ENCODE measurements at places on chromosomes 1 and 21. TPM values are rescaled to one million over a fixed set of nuclear protein-coding genes. Genes with fewer than 3 reads are reported as not detected.

Gene BRDT
- not detected for total RNA-seq

Gene S100A7A
- total RNA-seq: not detected

Gene SEMA4A
- total RNA-seq: 1.8 TPM

Gene SMYD2
- 20.5 TPM for total RNA-seq

Gene TTC22
- not detected for total RNA-seq

Gene PTPN7
- not detected for total RNA-seq

Gene CAMSAP2
- 28.2 TPM for total RNA-seq

Gene LAMB3
- 0.19 TPM for total RNA-seq

DNA sequence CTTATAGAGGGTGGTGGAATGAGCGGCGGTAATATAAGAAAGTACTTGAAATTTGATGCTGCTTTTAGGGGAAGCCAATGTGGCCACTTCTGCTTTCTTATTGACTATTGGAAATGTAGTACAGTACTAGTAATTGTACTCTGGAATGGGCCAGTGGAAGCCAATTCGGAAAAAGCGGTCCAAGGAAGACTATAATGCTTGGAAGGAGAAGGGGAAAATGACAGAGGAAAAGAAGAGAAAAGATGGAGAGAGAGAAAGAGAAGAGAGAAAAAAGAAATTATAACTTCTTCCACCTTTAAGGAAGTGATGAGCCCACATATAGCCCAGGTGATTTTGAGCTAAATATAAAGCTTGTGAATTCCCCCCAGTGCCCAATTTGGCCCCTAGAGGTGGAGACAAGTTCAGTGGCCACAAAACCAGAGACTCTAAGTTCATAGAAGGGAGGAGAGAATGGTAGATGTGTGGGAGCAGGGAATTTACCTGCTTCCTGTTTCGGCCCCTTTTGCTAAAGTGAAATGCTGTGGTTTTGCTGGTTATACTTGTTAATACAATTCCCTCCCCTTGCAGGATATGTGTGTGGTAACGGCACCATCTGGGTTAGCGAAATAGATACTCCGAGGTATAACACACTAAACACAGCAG lies 35.7 kb upstream of the DUSP10 start:
- H3K36me3 ChIP-seq: no peaks in the 10 kb centered on the region
- H3K4me3 ChIP-seq: no peak overlapping the region
- DNase-seq: no peak
- H3K27ac ChIP-seq: no peak overlapping the region

- no peaks in the 10 kb centered on the region for H3K36me3 ChIP-seq
- H3K4me3 ChIP-seq: no peak overlapping the region
- peaks cover 41% of the 10 kb centered on the region for H3K4me1 ChIP-seq
- peaks cover 51% of the 10 kb centered on the region for H3K27me3 ChIP-seq
- H3K27ac ChIP-seq: no peak overlapping the region
Measured at GRCh38 chr1:172360511-172360910, 60.0 kb upstream of the C1orf105 start.

DNA sequence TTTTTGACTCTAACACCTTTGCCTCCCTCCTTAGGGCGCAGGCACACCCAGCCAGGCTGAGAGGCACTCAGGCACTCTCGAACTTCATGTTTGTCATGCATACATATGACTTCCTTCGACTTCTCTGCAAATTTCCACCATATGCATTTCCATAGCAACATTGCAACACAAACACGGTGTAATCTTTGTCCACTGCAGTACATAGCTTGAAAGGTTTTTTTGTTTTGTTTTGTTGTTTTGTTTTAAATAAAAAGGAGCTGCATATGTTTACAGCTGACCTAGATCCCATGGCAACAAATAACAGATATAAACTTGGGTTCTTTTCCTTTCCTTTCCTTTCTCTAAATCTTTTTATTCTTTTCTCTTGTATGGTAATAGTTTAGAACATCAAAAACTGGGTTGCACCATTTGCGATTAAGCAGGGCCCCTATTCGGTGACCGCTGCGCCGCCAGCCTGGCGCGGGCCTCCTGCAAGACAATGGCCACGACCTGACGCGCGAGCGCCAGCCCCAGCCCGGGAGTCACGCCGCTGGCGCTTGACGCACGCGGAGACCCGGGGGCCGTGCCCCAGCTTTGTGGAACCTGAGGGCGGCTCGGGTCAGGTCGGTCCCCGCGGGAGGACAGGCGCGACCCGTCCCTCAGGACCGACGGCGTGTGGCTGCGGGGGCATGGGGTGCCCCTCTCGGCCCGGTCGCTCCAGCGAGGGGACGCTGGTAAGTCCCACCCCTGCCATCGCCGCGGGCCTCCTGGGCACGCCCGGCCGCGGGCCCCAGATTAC lies 35.2 kb downstream of the CCN1 start:
- no peak overlapping the region for H3K4me3 ChIP-seq
- H3K27ac ChIP-seq: no peak overlapping the region
- H3K36me3 ChIP-seq: no peaks in the 10 kb centered on the region
- no peaks in the 10 kb centered on the region for H3K4me1 ChIP-seq

GRCh38 chr1:55827350-55827749 lies 612.2 kb upstream of the USP24 start:
- no peak overlapping the region for H3K4me3 ChIP-seq
- H3K4me1 ChIP-seq: no peaks in the 10 kb centered on the region
- DNase-seq: no peak
- H3K27ac ChIP-seq: no peak overlapping the region

GRCh38 chr1:21022279-21023040 lies 154.2 kb downstream of the EIF4G3 start:
- H3K27me3 ChIP-seq: no peaks in the 10 kb centered on the region
- H3K4me3 ChIP-seq: no peak overlapping the region
- DNase-seq: no peak

DNA sequence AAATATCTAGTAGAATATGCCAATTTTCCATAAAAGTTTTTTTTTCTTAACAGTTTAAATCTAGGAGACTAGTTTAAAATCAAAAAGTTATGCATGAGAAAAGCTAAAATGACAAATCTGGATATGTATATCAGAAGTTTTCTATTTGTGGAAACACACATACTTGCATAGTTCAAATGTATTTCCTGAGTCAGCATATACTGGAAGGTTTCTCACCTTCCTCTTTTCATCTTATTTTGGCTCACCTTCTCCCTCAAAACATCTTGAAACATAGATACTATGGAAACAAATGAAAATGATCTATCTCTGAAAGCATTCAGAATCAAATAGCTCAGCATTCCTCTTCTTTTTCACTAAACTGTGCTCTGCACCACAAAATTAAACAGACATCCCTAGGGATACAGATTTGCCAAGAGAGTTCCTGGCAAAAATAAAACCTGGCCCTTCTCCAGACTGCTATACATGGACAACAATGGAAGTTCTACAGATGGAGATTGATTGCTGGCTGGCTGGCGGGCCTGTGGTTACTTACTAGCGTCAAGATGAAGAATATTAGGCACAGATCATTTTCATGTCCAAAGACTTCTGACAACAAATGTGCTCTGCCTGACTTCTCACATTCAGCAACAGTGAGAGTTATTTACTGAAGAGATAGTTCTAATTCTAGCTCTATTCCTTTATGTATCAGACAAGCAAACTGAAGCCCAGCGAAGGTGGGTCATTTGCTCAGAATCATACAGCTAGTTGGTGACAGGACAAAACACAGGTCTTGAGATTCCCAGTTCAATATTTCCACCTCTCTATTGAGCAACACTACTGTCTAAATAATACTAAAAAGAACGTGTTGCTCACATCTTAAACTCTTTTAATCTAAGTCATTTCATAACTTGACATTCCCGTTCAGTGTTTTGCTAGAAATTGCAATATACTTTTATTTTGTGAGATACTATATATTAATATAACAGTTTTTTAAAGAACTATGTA lies 26.6 kb downstream of the DIPK1A start:
- no peak for DNase-seq
- H3K36me3 ChIP-seq: no peaks in the 10 kb centered on the region
- H3K4me3 ChIP-seq: no peak overlapping the region
- H3K27ac ChIP-seq: no peak overlapping the region
- H3K27me3 ChIP-seq: no peaks in the 10 kb centered on the region

- H3K4me1 ChIP-seq: no peaks in the 10 kb centered on the region
- H3K27ac ChIP-seq: no peak overlapping the region
- no peak for DNase-seq
- no peaks in the 10 kb centered on the region for H3K27me3 ChIP-seq
Measured at GRCh38 chr1:158943059-158943458, 11.7 kb downstream of the PYHIN1 start.

DNA sequence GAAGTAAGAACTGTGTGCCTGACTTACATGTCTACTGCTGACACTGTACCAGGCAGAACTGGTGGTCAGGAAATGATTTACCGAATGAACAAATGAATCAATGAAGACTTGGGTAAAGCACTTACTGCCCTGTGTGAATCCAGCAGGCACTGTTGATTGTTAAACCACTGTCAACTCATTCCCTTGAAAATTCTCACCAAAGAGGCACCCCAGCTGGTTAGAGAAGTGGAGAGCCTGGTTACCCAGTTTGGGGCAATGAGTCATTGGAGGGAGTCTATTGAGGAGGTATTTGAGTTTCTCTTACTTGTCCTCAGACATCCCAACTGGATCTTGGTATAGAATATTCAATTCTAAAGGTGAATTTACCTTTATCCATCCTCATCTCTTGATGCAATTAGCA lies 34.2 kb downstream of the JUN start:
- H3K36me3 ChIP-seq: no peaks in the 10 kb centered on the region
- no peak overlapping the region for H3K4me3 ChIP-seq
- no peak overlapping the region for H3K27ac ChIP-seq
- no peak for DNase-seq
- no peaks in the 10 kb centered on the region for H3K27me3 ChIP-seq
- H3K4me1 ChIP-seq: no peaks in the 10 kb centered on the region
